Epithelial cell of prostate (primary cell): ENCODE measurements at places on chromosomes 6 and 20.

DNA sequence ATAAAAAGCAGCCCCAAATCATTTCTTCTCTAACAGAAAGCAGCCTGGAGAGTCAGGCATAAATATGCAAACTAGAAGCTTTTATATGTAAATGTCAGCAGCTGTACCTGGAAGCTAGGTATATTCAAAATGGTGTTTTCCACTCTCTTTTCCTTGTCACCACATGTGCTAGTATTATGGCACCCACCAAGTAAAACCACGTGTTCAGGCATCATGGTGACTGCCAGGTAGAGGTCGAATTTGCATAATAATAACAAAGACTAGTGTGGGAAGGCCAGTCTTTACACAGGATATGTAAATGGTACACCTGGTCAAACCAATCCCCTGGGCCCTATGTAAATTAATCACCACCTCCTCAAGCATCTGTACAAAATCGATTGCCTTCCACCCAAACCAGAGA is 124.0 kb downstream of the MMUT start:
- no peak for DNase-seq

GRCh38 chr6:162082520-162082919 is 645.0 kb downstream of the PRKN start:
- no peak for DNase-seq

DNA sequence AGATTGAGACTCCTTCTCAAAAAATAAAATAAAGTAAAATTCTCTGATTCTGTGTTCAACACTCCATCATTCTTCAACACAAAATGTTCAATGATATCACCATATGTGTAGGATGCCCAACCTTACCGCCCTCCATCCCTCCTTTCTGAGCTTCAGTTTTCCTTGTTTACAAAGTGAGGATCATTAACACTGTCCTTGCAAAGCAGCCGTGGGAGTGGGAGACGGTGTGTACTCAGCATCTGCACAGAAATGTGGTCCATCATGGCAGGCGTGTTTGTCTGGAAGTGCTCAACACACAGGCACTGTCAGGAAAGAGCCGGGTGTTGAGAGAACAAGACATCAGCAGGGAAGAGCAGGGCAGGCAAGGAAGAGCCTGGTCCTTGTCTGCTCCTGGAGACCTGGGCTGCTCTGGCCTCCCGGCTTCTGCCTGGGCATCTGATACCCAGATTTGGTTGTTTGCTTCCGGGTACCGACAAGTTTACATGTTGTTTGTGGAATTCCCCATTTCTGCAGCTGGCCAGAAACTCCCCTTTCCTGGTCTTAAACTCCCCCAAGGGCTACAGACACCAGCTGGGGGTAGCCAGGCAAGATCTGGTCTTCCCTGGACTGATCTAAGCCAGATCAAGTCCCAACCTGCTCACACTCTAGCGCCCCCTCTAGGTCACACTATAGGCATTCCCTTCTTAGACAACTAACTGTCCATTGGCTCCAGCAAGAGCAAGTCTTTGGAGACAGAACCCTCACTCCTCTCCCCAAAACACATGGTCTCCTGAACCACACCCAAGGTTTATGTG is 26.7 kb upstream of the TTPAL start:
- no peak for DNase-seq

- DNase-seq: no peak
These were observed 144.5 kb upstream of the DST start for GRCh38 chr6:56787209-56787608.

DNA sequence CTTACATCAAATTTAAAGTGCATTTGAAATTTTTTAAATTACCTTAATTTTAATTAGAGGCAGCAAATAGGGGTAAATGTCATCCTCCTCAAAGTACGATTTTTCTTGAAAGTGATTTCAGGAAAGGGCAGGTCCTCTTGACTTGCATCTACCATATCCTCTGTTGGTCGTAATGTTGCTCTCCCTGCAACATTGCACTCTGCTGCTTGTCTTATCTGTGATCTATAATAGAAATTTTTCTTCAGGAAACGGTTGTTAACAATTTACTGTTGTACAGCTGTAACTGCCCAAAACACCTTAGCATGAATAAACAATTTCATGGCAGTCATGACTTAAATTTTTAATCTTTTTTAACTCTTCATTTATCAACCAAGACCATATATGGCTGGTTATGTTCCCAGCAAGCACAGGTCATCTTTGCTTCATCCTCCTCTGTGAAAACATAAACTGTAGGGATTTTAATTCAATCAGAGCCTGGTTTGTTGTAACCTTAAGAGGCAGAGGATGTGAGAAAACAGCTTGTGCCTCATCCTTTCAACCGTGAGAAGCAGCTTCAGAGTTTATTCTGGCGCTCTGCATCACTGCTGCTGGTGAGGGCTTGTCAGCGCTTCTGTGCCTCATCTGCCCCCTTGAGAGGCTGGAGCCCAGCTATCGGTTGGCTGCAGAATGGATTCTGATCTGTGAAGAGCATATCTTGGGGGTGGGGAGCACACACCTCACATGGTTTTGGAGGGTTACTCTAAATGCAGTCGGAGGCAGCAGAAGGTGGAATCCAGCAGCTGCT is 56.0 kb downstream of the CTNNBL1 start:
- DNase-seq: no peak

GRCh38 chr6:1468126-1468525 is 78.8 kb downstream of the FOXF2 start:
- DNase-seq: no peak

DNA sequence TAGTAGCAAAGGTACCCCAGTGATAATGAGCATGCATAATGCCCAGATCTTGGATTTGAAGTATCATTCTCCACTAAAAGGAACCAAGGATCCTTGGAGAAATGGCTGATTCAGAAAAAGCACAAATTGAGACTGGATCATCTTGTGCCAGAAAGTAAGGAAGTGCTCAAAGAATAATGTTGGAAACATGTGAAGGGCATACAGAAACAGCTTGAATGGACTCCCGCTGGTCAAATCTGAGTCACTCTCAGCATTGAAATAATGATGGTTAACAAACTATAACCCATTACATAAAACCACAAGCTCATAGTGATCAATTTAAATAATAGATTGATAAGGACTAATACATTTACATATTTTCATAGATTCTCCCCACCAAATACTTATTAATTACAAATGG is 3.6 kb upstream of the OSTM1 start:
- DNase-seq: no peak

GRCh38 chr6:154426997-154427396 is 70.4 kb upstream of the IPCEF1 start:
- no peak for DNase-seq

DNA sequence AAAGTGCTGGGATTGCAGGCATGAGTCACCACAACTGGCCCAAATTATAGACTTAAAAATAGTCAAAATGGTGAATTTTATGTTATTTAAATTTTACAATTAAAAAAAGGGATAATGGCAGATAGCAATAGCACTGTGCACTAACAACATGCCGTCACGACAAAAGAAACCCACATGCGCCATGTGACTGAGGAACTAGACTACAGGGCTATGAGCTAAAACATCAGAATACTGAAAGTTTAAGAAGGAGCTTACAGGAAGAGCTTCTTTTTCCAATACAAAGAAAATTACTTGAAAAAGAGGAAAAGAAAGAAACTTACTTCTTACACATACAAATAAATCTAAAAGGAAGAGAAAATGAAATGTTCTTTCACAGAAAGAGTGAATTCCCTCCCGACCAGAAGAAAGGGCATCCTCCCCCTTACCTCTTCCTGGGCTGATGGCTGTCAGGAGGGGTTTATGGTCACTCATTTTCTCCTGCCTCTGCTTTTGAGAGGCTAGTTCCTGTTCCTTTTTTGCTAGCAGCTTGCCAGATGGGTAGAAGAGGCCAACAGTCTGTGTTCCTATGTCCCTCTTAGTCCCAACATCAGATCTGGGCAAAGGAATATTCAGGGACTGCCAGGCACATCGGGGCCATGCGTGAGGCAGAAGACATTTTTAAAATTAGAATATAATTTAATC is 54.5 kb downstream of the DZANK1 start:
- no peak for DNase-seq
